ENCODE measurements at places on chromosomes 7 and 10.

DNA sequence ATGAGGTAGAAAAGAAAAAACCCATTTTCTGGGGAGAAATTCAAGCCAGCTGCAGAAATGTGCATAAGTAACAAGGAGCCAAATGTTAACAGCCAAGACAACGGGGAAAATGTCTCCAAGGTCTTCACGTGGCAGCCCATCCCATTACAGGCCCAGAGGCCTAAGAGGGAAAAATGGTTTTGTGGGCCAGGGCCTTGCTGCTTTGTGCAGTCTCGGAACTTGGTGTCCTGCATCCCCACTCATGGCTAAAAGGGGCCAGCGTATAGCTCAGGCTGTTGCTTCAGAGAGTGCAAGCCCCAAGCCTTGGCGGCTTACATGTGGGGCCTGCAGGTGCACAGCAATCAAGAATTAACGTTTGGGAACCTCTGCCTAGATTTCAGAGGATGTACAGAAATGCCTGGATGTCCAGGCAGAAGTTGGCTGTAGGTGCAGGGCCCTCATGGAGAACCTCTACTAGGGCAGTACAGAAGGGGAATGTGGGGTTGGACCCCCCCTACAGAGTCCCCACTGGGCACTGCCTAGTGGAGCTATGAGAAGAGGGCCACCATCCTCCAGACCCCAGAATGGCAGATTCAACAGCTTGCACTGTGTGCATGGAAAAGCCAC lies 9.0 kb downstream of the ORC5 start:
- no peak for DNase-seq

- DNase-seq: no peak
These were observed 13.1 kb downstream of the LRRC4 start for GRCh38 chr7:128017862-128018845.

GRCh38 chr10:78578929-78579328 lies 489.8 kb upstream of the ZMIZ1 start:
- no peak for DNase-seq

DNA sequence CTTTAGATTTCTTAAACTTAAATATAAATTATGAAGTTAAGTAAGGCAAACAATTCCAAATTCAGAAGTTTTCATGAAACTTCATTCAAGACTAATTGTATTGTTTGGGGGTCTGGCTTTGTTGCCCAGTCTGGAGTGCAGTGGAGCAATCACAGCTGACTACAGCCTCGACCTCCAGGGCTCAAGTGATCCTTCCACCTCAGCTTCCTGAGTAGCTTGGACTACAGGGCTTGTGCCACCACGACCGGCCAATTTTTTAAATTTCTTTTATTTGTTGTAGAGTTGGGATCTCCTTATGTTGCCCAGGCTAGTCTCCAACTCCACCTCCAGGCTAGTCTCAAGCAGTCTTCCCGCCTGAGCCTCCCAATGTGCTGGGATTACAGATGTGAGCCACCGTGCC lies 12.5 kb downstream of the P4HA1 start:
- DNase-seq: no peak

DNA sequence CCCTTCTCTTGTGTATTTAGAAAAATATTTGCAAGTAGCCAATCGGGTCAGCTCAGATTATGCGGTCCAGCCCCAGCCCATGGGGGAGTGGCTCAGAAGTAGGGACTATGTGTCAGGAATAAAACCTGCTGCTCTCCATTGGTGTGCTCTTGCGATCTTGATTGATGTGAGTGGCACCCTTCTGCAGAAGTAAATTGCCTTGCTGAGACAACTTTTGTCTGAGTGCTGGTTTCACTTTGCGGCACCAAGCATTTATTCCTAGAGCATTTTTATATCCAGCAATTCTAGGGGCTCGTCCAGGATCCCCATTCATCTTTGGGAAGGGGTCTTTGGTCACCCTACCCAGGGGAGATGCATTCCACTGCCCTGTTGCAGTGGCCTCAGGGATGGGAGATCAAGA lies 26.1 kb upstream of the FAM221A start:
- DNase-seq: no peak

DNA sequence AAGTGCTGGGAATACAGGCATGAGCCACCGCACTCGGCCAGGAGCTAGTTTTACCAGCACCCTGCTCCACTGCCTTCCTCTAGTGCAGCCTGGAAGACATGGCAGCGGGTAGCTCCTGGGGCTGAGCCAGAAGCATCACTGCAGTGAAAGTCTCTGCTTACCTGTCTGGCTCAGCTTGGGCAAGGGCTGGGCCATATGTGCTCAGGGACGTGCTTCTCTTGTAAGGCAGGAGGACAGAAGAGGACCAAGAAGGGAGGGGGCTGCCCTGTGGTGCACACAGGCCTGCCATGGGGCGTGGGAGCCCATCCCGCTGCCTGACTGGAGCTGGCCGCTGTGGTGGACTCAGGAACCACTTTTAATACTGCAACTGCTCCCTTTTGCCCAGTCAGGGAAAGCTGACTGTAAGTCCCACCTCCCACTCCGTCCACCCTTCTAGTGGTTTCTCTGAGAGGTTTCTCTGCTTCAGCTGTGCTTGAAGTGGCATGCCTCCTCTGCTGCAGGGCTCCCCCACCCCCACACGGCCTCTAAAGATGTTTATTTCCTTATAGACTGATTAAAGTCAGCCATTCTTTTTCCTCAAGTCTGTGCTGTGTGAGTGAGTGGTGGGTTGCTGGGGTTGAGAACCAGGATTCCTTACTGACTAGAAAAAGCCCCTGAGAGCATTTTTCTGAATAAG lies 25.3 kb upstream of the C10orf95 start:
- no peak for DNase-seq

- no peak for DNase-seq
These were observed 38.1 kb downstream of the RASGEF1A start for GRCh38 chr10:43228783-43229207.

DNA sequence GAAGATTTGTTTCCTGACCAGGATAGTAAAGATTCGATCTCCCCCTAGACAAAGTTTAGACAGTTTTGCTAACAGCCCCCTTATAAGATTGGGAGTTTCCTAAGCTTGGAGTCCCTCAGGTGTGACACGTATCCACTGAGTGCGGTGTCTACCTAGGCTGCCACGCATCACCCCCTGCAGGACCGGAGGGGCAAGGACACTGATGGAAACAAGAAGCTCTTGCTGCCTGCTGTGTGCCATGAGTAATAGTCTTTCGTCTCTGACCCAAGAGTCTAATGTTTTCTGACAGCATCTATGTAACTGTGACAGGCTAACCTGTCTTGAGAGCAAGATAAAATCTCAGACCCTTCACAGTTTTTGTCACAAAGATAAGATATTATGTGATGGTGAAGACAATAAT lies 173.5 kb downstream of the SEMA3E start:
- no peak for DNase-seq

DNA sequence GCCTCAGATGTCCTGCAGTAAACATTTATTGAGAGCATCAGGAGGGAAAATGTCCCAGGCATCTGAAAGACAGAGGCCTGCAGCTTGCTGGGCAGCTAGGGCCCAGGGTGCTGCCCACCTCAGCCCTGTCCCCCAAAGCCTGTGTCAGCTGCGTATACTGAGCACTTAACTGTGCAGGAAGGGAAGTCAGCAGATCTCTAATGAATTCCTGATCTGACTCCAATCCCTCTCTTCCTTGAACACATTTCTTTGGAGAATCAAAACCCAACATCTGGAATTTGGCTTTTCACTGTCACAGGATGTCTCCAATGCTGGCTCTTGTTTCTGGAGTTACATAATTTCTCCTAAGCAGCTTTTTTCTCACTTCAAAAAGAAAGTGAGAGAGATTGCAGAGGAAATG lies 364.7 kb upstream of the NFE2L3 start:
- no peak for DNase-seq

DNA sequence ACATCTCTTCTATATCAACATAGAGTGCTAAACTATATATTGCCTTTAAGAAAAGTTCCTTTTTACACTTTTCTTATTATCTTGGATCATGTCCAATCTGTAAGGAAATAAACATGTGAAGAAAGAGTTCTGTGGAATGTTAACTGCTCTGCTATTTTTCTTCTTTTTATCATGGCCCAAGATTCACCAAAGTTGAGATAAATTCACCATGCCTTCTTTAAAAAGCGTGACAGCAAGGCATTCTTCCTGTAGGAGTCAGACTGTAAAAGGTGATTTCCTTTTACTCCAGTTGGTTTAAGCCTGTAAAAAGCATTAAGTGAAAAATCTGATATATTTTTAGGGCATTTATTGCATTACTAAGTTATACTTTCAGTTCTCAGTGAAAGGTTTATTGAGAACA lies 165.7 kb upstream of the FZD1 start:
- DNase-seq: no peak

DNA sequence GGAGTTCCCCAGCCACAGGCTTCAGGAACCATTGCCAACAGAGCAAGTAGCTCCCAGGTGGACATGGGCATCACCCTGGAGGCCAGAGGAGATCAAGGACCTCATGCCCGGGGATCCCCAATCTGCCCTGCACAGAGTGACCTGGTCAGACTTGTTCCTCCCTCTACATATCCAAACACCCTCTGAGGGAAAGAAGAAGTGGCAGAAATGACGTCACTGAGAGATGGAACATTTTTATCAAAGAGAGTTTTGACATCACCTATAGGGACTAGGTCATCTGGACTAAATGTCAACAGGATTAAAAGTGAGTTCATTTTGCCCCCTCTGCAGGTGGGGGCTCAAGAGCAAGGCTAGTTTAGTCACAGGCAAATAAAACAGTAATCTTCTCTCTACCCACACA lies 273.7 kb downstream of the SKAP2 start:
- no peak for DNase-seq

DNA sequence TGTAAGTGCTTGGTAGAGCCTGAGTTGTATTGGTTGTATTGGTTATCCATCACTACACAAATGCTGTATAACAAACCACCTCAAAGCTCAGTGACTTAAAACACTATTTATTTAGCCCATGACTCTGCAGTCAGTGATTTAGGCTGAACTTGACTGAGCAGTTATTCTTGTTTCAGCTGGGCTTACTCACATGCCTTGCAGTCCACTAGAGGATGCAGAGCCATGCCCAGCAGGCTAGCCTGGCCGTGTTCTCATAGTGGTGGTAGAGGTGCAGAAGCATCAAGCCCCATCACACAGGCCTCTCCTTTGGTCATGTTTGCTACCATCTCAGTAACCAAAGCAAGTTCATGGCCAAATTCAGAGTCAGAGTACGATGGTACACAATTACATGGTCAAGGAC lies 43.9 kb downstream of the LUC7L2 start:
- no peak for DNase-seq

Measured in fibroblast of the conjunctiva (primary cell).